ENCODE measurements at places on chromosomes 13 and 19.

- DNase-seq = no peak
Observed at GRCh38 chr13:100657881-100658315, 16.7 kb downstream of the TMTC4 start.

DNA sequence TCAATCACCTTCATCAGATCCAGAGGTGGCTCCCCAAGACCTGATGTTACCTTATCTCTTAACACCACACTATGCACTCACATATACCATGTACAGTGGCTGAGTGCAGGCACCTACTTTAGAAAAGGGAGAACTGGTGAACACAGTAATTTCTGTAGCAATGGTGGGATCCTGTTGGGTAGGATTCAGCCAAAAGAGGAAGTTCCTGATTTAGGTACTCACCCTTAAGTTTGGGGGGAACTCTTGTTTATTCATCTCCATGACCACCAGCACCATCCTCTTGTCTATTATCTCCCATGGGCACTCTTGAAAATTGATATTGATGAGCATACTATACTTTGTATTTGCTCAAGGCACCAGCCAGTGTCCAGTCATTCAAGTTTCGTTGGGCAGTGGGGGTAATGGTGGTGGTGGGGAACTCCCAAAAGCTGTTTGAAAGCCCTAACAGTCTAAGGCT is 324.4 kb downstream of the LMO7 start:
- DNase-seq = no peak

- DNase-seq = no peak
Observed at GRCh38 chr19:32404933-32405430, 588 bp upstream of the DPY19L3 start.

DNA sequence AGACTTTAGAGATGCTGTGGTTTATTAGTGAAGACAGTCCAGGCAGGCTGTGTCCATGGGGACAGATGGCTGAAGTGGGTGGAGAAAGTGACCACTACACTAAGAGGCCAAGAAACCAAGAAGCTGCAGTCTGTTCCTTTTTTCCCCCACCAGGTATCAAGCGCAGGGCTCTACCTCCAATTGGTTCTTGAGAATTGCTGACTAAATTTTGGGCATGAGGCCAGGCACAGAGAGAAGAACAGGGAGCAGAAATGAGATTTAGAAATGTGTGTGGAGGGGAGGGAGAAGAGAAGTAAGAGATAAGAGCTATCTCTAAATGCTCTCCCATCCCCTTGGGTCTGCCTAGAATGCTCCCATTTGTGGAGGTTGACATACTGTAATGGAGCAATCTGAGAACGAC is 12.3 kb upstream of the CYSLTR2 start:
- no peak for DNase-seq

GRCh38 chr13:49213997-49214916 is 5.9 kb upstream of the MLNR start:
- DNase-seq = no peak

DNA sequence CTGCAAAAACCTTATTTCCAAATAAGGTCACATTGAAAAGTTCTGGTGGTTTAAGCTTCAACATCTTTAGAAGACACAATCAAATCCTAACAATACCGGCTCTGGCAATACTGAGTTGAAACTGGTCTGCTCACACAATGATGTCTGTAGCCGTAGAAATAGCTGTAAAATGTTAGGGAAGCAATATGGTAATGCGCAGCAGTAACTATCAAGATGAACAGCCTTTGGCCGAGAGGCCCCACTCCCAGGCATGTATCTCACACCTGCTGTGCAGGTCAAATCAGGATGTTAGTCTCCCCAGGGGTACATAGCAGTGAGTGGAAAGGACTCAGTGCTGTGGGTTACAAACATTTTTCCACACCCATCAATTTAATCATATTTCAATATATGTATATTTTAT is 207.1 kb downstream of the KATNAL1 start:
- DNase-seq = no peak

- peak; percentile 45 for DNase-seq
Observed at GRCh38 chr19:54387991-54388801, 23.5 kb upstream of the LAIR1 start.

DNA sequence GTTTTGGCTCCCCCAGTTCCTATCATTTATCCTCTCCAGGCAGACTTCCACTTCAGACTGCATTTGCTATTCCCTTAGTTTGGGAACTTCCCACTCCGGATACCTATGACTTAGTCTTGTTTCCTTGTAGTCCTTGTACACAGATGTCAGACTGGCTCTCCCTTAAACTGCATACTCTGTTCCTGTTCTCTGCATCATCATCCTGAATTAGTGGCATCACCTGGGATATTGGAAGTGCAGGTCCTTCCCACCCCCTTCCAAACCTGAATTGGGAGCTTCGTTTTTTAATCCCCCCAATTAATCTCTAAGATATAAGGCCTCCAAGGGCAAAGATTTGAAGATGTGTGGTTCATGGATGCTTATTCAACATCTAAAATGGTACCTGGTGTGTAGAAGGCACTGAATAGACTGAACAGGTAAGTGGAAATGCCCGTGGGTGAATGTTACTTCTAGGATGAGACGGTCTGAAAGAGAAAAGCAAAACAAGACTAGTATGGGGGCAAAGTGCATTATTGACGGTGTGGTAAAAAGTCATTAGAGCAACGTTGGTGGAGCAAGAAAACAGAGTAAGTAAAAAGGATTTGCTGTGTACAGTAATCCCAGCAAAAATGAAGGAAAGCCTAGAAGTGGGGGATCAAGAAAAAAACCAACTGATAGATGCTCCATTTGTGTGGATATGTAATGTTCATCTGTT is 9.6 kb downstream of the MIR17HG start:
- no peak for DNase-seq

GRCh38 chr13:112806739-112807652 is 117.2 kb downstream of the ATP11A start:
- no peak for DNase-seq

DNA sequence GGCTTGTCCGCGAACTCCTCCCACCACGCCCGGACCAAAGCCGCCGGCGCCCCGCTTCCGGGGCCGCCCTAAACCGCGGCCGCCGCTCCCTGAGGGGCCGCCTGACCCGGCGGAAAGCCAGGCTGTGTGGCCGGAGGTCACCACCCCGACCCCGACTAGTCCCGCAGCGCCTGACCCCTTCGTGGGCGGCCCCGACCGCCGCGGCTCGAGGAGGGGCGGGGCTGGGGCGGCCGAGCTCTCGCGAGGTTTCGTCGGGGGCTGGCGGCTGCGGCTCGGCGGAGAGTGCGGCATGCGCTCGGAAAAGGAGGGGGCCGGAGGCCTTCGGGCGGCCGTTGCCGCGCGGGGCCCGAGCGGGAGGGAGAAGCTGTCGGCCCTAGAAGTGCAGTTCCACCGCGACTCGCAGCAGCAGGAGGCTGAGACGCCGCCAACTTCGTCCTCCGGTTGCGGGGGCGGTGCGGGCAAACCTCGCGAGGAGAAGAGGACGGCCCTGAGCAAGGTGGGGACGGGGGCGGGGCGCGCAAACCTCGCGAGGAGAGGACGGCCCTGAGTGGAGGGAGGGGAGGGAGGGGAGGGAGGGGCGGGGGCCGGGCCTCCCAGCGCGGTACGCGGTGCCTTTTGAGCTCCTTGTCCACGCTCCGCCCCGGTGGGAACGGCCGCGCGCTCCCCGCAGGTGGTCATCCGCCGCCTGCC is at the start of gene UPF3A:
UPF3A (plus strand) TSS at position 251 of the 690 bp plus-strand sequence; CDS start at position 290, 39 bp downstream.
- DNase-seq = peak; percentile 86

DNA sequence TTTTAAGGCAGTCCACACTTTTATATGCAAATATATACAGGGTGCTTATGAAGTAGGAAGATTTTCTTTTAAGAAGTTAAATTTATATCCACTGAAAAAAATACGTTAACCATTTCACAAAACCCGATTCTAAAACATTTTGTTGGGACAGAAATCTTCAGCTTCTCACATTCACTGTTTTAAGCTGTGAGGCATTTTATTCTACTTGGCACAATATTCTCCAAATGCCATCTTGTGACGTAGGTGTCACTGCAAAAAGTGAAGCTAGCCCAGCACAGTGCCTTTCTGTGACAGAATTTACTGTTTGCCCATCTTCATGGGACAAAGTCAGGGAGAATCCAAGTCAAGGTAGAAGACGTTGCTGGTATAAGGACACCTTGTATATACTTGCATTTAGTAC is 94.5 kb upstream of the SLC15A1 start:
- DNase-seq = no peak

- no peak for DNase-seq
Observed at GRCh38 chr13:80331984-80332383, 8.9 kb downstream of the SPRY2 start.

DNA sequence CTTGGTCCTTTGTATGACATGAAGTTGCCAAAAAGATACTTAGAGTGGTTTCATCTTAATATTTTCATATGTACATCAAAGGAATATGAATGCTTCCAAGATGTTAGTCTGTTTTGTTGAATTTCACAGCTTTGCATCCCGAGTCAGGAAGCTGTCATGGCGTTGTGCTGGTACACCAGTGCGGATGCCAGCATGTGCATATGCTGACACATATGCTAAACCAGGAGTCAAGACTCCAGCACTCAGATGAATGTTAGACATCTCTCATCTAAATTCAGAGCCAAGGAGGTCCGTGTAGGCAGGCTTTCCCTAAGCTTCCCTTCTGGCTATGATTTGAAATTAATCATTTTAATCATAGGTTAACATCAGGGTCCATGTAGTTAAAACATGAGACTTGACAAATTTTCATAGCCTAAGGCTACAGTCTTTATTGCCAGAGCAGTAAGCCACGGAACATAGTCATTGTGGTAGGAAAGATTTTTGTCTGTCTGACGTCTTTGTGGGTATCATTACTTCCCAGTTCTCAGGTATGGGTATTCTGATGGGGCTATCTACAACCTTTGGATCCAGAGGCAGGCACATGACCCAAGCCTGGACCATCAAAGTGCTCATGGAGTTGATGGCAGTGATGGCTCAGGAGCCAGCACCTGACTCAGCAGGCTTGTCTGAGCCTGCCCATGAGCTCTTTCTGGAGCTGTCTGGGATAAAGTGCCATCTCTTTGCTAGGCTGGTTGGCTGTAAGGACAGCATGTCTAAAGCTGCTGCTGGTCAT is 246.1 kb downstream of the KCNRG start:
- no peak for DNase-seq

DNA sequence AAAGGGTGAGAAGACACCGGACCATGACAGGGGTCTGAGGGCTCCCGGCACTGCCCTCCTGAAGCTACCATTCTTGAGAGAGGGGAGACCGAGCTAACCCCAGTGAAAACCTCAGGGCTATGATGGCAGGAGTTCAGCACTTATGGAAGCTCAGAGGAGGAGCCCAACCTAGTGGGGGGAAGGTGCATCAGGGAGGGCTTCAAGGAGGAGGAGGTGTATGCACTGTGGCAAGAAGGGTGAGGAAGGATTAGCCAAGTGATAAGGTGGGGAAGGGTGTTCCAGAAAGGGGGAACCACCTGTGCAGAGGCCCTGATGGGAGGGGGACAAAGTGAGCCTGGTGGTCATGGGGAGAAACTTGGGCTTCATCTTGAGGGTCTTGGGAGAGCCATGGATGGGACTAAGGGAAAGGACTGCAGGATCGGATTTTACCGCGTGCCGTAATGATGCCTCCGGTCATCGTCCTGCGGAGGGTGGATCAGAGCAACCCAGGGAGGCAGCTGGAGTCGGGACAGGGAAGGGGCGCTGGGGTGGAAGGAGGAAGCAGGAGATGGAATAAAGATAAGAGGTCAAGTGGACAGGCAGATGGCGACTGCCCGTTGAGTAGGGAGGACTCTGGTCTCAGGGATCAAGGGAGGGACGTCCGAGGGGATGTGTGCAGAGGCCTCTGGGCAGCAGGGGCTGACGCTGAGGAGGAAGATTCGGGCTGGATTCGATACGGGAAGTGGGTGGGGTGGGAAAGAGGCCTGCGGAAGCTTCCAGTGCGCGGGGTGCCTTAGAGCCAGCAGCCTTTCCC is 13.3 kb upstream of the PSMD8 start:
- no peak for DNase-seq

Measured in CD4-positive, alpha-beta T cell treated with Interleukin-12 subunit alpha and Interleukin-12 subunit beta, for 1 hour (primary cell).